ENCODE measurements at places on chromosomes 6 and 20.

- no peak for DNase-seq
These were observed 6.3 kb downstream of the MICAL1 start for GRCh38 chr6:109449064-109449794.

DNA sequence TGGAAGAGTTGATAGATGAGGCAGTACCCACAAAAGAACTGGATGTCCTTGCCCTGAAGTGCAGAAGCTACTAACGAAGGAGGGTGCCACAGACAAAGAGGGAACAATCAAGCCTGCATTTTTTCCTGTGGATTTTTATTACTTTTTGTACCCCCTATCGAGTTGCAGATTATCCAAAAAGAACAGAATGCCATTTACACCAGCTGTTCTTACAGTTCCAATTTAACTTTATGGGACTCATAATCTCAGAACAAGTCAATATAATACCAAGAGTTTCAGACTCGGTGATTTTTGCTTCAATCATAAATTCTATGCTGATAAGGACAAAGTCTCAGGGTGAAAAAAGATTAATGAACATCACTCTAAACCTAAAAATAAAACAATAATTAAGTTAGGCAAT, 4.0 kb upstream of the CNKSR3 start:
- no peak for DNase-seq

- no peak for DNase-seq
These were observed 1.7 kb downstream of the STX16 start for GRCh38 chr20:58652606-58653294.

GRCh38 chr6:71879016-71879415, 7.3 kb upstream of the RIMS1 start:
- no peak for DNase-seq

DNA sequence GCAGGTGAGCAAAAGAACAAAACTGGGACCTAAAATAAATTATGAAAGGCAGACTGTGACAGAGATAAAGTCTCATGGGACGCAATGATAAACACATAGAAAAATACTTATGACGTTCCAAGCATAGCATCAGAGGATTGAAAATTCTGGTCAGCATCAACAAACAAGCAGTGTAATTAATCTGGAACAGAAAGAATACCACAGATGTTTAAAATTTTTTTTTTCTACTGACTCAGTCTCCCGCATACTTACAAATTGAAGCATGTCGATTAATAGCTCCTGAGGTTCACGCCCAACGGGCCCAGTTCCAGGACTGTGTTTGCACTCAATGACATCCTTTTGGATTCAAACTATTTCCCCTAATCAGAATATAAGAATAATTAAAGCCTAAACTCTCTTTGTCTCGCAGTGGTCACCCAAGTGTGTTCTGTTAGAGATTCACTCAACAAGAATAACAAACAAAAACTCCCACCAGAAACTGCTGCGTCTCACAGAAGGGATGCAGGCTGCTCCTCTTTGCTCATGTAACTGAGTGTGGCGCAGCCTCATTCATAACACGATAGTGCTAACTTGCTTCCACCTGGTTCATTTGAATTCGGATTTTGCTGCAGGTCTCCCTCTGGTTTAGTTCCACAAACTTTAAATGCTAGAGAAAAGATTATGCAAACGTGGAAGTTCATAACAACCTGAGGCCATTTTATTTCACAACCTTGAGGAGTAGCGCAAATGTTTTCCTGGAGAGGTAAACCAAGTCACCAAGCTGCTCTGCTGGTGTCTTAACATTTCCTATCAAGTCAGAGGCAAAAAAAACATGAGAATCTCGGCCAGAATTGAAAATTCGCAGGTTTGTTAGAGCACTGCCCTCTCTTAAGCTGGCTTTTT, 69.0 kb upstream of the CITED2 start:
- DNase-seq, result no peak

DNA sequence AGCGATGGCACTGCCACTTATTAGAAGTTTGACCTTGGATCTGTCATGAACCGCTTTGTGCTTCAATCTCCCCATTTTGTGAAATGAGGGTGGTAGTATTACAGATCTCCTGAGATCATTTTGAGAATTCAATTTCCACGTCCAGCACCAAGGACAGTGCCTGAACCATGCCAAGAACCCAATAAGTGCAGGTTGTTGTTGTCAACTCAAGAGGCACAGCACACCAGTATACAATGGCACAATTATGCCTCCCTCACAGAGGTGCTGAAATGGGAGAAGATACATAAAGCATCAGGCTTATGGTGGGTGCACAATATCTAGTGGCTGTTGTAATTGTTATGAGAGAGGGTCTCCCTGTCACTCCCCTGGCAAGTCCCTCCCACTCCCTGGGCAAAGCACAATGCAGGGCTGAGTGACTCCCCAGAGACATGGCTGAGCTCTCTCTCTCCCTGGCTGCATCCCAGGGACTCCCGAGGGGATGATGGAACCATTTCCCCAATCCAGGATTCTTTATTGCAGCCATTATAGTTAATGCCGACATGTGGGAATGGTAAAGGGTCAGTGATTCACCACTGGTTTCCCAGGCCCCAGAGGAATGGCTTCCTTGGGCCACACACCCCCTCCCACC, 78.7 kb downstream of the CDH22 start:
- no peak for DNase-seq

DNA sequence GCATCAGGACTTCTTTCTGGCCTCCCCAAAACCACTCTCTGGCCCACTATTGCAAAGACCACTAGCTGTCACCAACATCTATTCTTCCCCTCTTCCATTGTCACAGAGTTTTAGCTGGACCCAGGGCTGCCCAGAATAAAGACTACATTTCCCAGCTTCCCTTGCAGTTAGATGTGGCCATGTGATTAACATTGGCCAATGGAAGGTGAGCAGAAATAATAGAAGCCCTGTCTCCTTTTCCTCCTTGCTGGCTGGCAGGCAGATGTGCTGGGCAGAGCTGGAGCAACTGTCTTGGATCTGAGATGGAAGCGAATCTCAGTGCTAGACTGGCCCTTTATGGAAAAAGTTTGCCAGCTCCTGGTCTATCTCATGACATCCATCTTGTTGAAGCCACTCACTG, 97.0 kb downstream of the KCNB1 start:
- DNase-seq, result no peak

DNA sequence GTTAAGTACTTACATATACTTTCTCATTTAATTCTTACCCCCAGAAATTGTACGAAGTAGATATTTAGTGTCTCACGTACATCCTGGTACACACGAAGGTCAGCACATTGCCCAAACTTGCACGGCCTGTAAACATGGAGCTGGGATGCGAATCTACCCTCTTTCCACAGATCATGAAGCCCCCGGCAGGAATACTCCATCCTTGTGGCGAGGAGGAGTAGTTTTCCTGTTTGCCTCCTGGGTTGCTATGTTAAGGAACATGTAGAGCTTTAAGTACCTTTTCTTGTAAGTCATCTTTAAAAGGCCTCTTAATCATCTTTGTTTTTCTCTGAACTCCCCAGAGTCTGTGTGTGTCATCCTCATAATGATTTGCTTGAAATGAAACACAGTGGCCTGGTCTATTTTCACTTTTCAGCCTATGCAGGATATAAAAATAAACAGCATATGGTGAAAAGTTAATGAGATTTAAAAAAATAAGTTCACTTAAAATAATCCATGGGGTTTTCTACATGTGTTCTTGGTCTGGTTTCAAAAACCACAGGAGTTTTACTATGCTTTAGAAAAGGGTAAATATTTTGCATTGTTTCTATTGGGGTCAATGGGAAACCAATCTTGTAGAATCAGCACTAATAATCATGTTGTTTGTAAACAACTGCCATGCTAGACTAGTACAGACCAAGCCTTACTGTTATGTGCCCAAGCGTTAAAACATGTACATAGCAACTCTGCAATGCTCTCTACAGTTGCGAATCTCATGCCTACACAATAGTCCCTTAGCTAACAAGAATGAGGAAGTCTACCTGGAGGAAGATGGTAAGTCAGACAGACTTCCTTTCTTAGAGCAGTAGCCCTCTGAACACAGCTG, 9.3 kb upstream of the ARID1B start:
- no peak for DNase-seq

Measured in femur (tissue), 1 donor.